ENCODE measurements at places on chromosomes 3 and 15. TPM values are rescaled to one million over a fixed set of nuclear protein-coding genes. Genes with fewer than 3 reads are reported as not detected.

CCR3 gene
- total RNA-seq: not detected

CAMKV gene
- not detected for total RNA-seq

DUOXA2 gene
- not detected for total RNA-seq

CACNA2D2 gene
- total RNA-seq: 0.62 TPM

CFAP20DC gene
- 0.99 TPM for total RNA-seq

CX3CR1 gene
- total RNA-seq: 0.60 TPM

PLIN1 gene
- 0.07 TPM for total RNA-seq

NR1I2 gene
- total RNA-seq: 0.10 TPM

CHRNA7 gene
- total RNA-seq: not detected

TTLL3 gene
- total RNA-seq: 55.3 TPM

LTK gene
- 0.87 TPM for total RNA-seq

TJP1 gene
- not detected for total RNA-seq

Measured in activated CD4-positive, alpha-beta T cell treated with anti-CD3 and anti-CD28 coated beads, Interleukin-2, amount 10 ng/mL, durations not matched to agents 7 days and 5 days (primary cell).